ENCODE measurements at places on chromosomes 4 and X.
A peak's percentile ranks its signal among the peaks of the same experiment; 100 is the strongest.

- no peak for DNase-seq
Observed at GRCh38 chr4:171376724-171377123, 436.5 kb upstream of the GALNTL6 start.

GRCh38 chr4:13089659-13089998 lies 394.5 kb downstream of the RAB28 start:
- DNase-seq, result no peak

DNA sequence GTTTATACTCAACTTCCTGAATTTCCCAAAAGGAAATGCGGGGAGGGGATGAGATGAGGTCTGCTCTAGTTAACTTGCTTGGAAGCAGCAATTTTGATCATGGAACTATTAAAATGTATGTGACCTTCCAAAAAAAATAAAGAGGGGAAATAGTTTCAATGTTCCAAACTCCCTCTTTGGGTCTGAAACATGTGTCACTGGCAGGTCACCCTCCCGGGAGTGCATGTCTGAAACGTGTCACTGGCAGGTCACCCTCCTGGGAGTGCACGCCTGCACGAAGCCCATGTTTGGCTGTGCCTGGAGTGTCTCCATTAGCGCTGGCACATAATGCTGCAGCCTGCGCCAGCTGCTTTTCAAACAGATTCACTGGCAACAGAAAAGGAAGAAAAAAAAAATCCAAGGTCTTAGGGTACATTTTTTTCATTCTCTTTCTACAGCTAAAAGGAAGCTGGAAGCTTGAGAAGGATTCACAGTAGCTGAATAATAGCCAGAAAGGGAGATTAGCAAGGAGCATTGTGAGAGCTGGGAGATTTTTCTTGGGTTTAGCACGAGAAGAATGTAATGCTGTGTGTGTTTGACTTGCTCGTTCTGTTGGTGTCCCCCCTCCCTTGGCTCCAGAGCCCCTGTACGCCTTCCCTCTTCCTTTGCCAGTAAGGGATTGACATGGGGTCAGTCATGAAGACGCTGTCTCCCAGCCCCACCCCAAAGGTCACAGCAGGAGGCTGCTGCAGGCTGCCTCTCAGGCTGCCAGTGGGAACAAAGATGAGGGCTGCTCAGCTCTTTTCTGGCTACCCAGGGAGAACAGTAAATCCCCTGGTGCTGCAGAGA lies 39.2 kb upstream of the TLR3 start:
- DNase-seq, result peak; percentile 37

GRCh38 chr4:83054928-83055327 lies 19.9 kb downstream of the COPS4 start:
- DNase-seq, result no peak

- DNase-seq, result no peak
Observed at GRCh38 chrX:35461164-35461563, 337.0 kb upstream of the MAGEB16 start.

GRCh38 chr4:24089851-24090534 lies 200.1 kb upstream of the PPARGC1A start:
- no peak for DNase-seq

- no peak for DNase-seq
Observed at GRCh38 chrX:98289726-98290125, 1406.0 kb downstream of the RPA4 start.

DNA sequence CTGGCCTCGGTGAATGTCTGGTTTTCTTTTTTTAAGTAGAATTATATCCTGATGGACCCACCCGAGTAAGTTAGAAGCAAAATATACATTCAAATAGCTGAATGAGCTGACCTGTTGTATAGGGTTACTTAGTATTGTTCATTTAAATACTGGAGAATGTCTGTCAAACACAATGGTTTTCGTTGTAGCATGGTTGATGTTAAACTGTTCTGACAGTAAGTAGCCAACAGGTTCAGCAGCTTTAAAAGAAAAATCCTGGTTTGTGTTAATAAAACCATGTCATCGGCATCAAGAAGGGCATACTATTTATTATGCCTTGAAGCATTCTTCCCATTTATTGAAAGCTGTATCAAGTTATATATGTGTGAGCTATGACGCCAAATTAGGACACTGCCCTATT lies 149.6 kb downstream of the ANAPC10 start:
- DNase-seq, result no peak

DNA sequence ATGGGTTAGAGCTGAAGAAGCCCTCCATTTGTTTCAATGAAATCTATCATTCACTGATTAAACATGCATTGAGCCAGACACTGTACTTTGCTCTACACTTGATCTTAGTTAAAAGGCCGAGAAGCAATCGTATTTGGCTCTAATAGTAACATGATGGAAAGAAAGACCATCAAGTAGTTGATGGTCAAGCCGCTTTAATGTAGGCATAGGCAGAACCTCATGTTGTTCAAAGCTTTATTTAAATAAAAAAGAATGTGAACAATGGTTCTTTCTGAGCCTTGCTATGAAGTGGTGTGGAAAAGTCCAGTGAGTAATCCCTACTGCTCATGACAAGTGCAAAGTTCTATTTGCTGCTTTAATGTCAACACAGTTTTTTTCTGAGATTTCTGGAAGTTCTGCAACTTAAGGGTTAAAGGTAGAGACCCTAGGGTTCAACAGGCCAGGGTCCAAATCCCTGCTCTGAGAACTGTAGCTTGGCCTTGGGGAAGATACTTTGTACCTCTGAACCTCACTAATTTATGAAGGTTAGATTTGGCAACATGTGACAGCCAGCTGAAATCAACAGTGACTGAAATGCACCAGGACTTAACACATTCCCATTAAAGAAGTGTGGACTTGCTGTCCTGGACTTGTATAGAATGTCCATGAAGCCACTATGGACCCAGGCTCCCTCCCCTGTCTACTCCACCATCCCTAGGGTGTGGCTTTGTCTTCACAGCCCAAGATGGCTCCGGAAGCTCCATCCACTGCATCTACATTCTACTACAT lies 17.9 kb upstream of the LAP3 start:
- no peak for DNase-seq

DNA sequence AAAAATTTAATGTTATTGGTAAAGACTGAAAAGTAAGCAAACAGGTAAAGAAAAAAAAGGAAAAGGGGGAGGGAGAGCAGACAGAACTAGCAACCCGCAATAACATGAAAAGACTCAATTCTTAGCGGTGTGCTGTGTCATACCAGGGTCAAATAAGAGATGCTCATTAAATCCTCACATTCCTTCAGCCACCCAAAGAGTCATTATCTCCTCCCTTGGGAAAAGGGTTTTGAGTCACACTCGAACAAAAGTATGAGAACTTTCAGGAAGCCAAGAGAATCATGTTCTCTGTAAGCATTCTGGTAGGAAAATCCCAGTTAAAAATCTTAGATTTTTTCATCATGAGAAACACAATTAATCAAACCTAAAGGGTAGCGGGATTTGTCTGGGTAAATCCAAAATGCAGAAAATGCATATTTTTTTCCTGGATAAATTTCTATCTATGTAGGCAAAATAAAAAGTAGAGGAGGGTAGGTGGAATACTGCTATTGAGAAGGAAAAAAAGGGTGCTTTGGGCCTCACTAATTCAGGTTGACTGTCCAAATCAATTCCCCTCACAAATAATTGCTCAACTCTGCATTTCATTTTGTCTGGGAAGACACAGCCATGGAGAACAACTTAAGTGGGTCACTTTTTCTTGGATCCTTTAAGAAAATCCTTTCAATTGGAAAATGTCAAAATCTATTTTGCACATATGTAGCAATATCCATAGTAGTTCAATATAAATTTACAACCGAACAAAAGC lies 23.2 kb downstream of the TNIP3 start:
- DNase-seq, result no peak

DNA sequence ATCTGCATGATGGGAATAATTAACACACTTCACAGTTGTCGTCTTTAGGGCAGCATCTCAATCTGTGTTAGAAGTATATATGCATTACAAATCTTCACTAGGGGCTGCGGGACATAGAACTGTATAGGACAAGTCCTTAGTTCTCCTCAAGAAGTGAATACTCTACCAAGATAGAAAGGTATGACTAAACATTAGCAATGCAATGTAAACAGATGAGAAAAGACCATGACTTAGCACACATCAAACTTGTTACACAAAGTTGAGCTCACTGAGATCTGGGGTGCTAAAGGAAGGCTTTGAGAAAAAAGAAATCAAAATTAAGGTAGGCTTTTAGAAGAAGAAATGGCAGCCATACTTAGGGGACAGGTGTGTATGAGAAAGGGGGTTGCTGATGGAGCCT lies 182.1 kb upstream of the MAP3K15 start:
- DNase-seq, result no peak

- no peak for DNase-seq
Observed at GRCh38 chr4:169272265-169272886, 1.6 kb upstream of the SH3RF1 start.

DNA sequence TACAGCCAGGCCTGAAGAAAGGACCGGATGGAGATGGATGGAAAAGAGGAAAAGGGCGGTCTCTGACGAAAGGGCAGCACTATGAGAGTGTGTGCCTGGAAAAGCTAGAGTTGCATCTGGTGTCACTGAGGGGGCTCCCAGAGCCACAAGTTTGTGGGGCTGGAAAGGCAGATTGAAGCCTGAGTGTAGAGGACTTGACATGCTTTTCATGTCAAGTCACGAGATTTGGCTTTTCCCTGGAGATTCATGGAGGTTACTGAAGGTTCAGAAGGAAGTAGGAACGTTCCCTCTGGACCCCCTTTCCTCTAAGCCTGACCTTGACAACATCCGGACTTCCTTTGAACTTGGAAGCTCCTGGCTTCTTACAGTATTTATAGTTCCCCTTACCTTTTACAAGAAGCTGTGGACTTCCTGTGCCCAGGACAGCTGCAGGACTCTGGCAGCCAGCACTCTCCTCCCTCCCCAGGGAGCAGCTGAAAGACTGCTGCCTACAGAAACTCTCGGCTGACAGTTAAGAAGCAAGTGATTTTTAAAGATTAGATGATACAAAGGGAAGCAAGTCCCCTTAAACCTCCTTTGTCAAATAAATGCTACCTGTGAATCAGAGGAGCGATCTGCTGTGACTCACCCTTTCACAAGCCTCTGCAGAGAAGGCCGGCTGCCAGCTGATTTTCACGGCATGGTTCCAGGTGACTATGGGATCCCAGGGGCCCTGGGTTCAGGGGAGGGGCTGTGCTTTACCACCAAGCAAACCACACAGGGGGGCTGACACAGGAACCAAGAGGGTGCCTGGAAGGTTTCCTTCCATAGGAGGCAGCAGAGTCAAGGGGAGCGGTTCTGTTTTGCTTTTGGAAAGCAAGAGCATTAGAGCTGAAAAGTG lies 72.9 kb upstream of the STIM2 start:
- DNase-seq, result peak; percentile 17

DNA sequence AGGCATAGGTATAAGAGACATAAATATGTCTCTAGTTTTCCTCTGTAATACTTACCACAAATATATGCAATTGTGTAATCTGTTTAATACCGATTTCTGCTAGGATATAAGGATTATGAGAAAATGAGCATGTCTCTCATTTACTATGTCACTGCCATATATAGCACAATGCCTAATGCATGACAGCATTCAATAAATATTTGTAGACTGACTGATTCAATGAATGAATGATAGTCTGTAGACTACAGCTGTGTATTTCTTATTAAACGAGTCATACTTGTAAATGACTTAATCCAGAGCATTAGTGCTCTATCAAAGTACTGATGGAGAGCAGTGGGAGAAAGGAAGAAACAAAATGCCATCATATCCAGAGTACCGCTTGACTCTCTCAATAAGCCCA lies 175.6 kb downstream of the PPP3CA start:
- DNase-seq, result no peak

DNA sequence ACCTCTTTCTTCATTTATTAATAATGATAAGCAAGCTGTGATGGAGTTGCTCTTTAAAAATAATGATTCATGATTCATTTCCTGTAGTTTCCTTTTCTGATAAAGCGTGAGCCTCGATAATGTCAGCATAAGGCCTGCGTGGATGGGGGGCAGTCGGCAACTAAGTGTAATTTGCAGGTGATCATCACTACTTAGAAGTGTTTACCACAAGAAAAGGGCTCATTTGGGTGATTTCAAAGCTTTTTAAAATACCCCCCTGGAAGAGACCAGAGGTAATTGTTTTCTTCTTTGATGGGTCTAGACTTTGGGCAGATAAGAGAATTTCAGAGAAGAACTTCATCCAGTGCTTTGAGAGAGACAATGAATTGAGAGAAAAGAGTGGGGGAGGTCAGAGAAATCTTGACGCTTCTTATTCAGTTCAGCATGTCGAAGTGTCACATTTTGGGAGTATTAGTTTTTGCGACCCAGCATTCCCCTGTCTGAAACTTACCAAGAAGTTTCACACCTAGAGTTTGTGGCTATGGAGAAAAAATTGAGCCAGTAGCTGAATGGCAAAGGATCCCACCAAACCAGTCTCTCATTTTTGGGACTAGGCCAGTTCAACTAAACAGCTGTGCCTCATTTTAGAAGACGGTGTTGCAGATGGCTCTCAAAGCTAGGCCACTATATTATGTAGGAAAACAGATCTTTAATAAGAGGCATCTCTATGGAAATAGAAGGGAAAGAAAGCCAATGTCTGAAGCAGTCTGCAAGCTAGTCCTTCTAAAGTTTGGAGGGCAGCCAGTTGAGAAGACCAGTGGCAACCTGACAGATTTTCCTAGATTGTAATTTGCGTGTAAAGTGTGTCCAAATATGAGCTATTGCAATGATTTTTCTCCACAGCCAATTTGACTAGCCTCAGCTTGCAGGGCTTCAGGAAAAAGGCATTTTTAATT lies 171.0 kb upstream of the PPP1R2C start:
- no peak for DNase-seq

DNA sequence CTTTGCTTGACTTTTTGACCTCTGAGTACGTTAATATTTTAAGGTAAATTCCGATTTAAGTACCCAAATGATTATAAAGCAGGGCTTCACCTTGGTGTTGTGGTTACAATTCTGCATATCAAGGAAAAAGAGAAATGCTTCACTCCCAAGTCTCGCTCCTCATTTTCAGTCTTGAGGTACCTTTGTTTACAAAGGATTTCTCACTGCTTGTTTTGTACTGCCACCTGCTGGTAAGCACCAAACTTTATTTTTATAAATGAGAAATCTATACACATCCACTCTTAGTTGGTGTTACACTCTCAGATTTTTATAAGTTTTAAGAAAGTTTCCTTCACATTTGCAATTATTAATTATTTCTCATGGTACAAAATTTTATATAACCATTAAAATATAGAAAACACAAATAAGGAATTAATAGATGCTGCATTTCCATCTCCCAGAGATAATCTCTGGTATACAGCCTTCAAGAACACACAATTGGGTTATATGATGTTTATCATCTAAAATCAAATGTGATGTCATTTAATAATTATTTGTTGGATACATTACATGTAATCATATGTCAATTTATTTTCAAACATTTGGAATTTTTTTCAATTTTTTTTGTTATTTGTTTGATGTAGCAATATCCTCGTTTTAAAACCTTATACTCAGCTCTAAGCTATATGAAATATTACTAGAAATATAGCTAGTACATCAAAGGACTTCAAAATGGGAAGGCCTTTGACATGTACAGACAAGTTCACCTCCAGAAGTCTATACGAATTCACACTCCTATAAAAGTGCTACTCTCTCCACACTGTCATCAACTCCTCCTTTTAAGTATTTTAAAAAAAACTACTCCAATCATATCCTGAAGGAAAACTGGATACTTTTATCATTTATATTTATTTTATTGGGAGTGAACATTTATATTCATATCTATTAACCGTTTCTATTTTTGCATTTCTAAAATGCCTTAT lies 179.9 kb downstream of the KCNIP4 start:
- DNase-seq, result peak; percentile 17

- DNase-seq, result no peak
Observed at GRCh38 chrX:13026877-13027652, 17.4 kb downstream of the FAM9C start.
